RPMI7951 (cell line): ENCODE measurements at places on chromosomes 2 and 18. TPM values are rescaled to one million over a fixed set of nuclear protein-coding genes. Genes with fewer than 3 reads are reported as not detected.

Gene KCNG3
- total RNA-seq, result under 0.01 and 0.29 TPM in 2 replicates

Gene FRZB
- total RNA-seq, result 0.98 and 1.6 TPM in 2 replicates

Gene ABCA12
- total RNA-seq, result under 0.01 TPM in 1 of 2 replicates, not detected in the other

Gene PXDN
- 272 and 304 TPM in 2 replicates for total RNA-seq

Gene ABHD1
- 0.12 TPM in 1 of 2 replicates, not detected in the other for total RNA-seq

Gene TXNDC2
- 0.10 and 0.12 TPM in 2 replicates for total RNA-seq

Gene KRTCAP3
- total RNA-seq, result 0.48 TPM in 1 of 2 replicates, not detected in the other

Gene SERPINB2
- total RNA-seq, result 20.3 and 20.5 TPM in 2 replicates
